ENCODE measurements at places on chromosomes 1 and 21.

DNA sequence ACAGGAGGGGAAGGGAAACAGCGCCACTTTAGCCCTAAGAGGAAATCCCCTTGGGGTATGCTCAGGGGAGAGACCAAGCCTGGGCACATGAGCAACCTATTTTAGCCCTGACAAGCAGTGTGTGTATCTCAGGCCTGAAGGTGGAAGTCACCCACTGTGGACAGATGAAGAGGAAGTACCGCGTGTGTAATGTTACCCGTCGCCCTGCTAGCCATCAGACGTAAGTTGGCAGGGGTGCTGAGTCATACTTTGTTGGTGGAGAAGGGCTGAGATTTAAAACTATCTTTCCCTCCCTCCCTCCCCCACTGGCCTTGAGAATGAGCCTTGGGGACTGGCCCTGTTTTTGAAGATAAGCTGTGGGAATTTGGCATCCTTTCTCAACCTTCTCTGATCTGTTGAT lies 11.2 kb downstream of the AGO1 start:
- DNase-seq, result no peak

- DNase-seq, result no peak
These were observed 12.9 kb downstream of the MIIP start for GRCh38 chr1:12032161-12032621.

DNA sequence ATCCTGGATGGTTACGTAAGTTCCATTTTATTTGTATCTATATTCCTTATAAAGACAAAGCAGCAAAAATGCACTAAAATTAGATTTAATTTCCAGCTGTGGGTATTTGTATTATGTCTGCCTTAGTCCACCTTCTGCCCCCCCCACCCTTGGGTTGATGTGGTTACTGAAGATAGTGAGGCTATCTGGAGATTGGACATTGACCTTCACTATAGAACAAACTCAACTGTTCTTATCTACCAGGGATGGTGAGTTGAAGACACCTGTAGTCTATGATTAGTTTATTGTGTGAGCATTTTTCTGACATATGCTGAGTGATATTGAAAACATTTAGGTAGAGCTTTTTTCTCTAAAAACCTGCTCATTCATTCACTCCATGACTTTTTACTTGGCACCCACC lies 122.2 kb downstream of the NFIA start:
- no peak for DNase-seq

DNA sequence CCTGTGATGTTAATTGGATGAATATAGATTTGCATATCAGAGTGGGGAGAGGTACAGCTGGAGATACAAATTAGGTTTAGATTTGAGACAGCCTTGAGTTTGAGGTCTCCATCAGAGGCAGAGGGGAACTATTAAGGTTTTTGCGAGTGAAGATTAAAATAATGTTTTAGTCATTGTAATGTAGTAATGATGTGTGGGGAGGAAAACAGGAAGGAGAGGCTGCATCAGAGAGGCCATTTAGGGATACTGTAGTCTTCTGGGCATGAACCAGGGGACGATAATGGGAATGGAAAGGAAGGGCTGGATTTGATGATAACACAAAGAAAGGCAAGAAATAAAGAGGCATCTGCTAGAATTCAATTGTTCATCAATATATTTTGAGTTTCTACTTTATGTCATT lies 9.5 kb downstream of the CD84 start:
- DNase-seq, result no peak

- DNase-seq, result no peak
These were observed 420.7 kb upstream of the USP24 start for GRCh38 chr1:55635856-55636255.

DNA sequence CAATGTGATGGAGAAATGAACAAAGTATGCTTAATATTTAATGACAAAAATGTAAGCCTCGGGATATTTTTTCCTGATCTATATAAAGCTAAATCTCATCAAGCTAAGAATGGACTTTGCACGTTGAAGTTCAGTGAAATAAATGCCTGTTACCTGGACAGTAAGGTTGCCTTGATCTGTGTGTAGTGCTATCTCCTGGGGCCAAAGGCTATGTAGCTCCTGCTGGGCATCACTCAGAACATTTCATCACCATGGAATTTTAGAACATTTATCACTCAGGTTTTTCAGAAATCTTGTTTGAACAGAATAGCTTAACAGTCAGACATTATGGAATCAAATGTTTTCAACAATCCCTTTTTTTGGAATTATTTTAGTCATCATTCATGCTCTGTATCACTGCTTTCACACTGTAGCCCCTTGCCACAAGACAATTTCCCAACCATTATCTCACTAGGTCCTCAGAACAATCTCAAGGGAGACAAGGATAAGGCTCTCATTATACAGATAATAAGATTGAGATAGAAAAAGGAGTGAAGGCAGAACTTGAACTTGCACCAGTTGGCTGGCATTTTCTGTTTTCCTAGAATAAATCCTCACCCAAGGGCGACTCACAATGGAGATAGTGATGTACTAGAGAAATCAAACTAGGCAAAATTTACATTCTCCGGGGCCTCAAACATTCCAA lies 3.7 kb downstream of the OR10J1 start:
- DNase-seq, result no peak
